ENCODE measurements at places on chromosomes 2 and 18.

DNA sequence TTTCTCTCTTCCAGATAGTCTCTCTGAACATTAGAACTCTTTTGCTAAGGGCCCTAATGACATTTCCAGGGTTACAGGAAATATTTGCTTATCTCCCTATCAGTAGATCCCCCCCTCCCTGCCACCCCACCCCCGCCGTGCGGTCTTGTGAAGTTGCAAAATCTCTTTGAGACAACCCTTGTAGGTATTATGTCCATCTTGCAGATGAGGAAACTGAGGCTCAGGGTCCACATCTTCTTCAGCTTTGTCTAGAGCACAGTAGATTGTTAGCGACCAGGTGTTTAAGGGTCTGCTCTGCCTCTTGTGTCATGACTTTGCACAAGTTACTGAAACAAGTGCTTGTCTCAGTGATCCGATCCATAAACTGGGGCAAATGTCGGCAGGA lies 65.8 kb upstream of the GATA6 start:
- no peak for DNase-seq

DNA sequence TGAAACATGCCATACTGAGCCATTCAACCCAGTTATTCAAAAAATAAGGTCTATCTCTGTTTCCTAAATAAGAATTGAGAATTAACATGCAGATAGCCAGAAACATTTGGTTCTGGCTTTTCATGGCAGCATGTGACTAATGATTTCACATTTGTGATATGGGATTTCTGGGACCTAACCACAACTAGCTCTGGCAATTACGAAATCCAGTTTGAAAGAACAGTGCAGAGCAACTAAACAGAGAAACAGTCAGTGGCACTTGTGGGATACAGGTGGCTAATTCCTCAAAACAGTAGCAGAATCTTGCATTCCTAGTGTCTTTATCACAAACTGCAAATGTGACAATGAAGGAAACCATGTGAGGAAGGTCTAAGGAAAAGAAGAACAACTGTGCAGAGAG lies 637.8 kb upstream of the CHAC2 start:
- no peak for DNase-seq

DNA sequence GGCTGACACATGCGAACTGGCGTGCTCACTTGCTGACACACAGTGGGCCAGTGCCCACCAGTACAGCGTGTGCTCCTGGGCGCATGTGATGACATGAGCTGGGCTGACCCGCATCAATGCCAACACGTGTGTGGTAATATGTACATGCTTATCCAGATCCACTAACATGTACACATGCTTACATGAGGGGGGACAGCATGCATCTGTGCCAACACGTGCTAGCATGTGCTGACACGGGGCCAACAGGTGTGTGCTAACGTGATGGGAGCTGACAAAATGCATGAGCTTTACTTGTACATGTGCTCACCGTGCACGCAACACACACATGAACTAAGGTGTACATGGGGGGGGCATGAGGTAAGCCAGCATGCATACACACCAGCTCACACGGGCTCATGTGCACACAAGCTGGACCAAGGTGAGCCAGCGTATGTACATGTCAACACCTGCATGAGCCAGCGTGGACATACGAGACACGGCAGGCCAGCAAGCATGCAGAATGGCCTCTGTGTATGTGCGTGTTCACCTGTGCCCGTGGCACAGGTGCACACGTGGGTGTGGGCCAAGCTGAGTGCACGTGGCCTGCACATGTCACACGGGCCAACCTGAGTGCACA lies 28.5 kb downstream of the GPC1 start:
- DNase-seq, result no peak

DNA sequence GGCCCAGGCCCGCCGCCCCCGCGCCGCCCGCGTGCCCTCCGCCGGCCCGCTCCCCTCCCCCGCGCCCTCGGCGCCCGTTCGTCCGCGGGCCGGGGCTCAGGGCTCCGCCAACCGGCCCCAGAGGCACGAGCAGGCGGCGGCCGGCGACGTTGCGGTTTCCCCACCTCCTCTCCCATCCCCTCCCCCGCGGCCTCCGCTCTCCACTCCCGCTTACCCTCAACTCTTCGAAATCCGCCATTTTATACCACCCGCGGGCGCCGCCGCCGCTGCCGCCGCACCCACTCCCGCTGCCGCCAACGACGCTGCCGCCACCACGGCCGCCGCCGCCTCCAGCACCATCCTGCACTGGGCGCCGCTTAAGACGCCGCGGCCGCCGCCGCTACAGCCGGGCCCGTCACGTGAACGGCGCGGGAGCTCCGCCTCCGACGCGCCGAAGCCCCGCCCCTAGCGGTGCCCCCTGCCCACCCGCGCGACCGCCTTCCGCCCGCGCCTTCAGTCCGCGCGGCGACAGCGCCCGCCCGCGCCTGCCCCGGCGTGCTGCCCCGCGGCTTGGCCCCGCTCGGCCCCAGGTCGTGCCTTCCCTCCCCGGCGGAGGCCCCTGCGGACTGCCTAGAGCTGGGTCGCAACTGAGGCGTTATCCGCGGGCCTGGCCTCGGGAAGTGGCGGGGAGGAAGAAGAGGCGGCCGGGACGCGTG lies at the start of the genes KATNAL2 and PIAS2:
KATNAL2 (plus strand) TSS at position 495 of the 695 bp plus-strand sequence. CDS start 29,271 bp downstream, outside the sequence.
PIAS2 (minus strand) TSS at position 400 of the 695 bp plus-strand sequence; CDS start at position 238, 162 bp downstream.
- peak; percentile 63 for DNase-seq
